CD4-positive, alpha-beta memory T cell (primary cell): ENCODE measurements at places on chromosomes 5 and 9. TPM values are rescaled to one million over a fixed set of nuclear protein-coding genes. Genes with fewer than 3 reads are reported as not detected.

The GABRB2 gene
- total RNA-seq = not detected

The SLC25A2 gene
- total RNA-seq = 0.38 TPM

The MUSK gene
- not detected for total RNA-seq

The SLC34A3 gene
- total RNA-seq = not detected

The C5orf58 gene
- not detected for total RNA-seq

The CDH9 gene
- not detected for total RNA-seq

The WDR55 gene
- total RNA-seq = 49.6 TPM

The GRM6 gene
- not detected for total RNA-seq

The PIP5KL1 gene
- total RNA-seq = 1.8 TPM

The ANKRD31 gene
- 0.73 TPM for total RNA-seq

The WDR38 gene
- not detected for total RNA-seq

The CTSV gene
- not detected for total RNA-seq

The ZNF608 gene
- not detected for total RNA-seq

The DROSHA gene
- 76.1 TPM for total RNA-seq

The TMC1 gene
- not detected for total RNA-seq

The SLC12A7 gene
- 30.6 TPM for total RNA-seq

The WWC1 gene
- total RNA-seq = 2.0 TPM

The PCDHGA3 gene
- total RNA-seq = 0.17 TPM

The PLAC8L1 gene
- total RNA-seq = 0.58 TPM

The SLC24A2 gene
- not detected for total RNA-seq

The ADCY2 gene
- not detected for total RNA-seq

The COL15A1 gene
- not detected for total RNA-seq

The LHX6 gene
- not detected for total RNA-seq

The PLGRKT gene
- total RNA-seq = 21.7 TPM

The CLPTM1L gene
- 87.4 TPM for total RNA-seq

The RFESD gene
- total RNA-seq = 9.1 TPM

The C9orf85 gene
- 8.2 TPM for total RNA-seq

The KIF24 gene
- total RNA-seq = 0.22 TPM

The GRXCR2 gene
- not detected for total RNA-seq

The SAXO1 gene
- total RNA-seq = 1.0 TPM

The IL5 gene
- total RNA-seq = not detected

The SLC45A2 gene
- not detected for total RNA-seq

The MARCHF3 gene
- total RNA-seq = 3.3 TPM

The SPINK4 gene
- total RNA-seq = not detected

The FGF18 gene
- total RNA-seq = 0.32 TPM

The FUT7 gene
- total RNA-seq = 3.4 TPM

The TSSK1B gene
- not detected for total RNA-seq

The HEMGN gene
- 1.6 TPM for total RNA-seq

The LIX1 gene
- total RNA-seq = not detected

The KIF20A gene
- not detected for total RNA-seq

The BTNL3 gene
- total RNA-seq = not detected

The AK8 gene
- 0.28 TPM for total RNA-seq

The NFIB gene
- total RNA-seq = not detected

The HACD4 gene
- total RNA-seq = 18.3 TPM

The LMNB1 gene
- 28.2 TPM for total RNA-seq

The GKAP1 gene
- total RNA-seq = 13.1 TPM

The NTNG2 gene
- total RNA-seq = 8.8 TPM

The CEP78 gene
- 25.3 TPM for total RNA-seq

The SPATA9 gene
- total RNA-seq = not detected

The ANKDD1B gene
- 0.61 TPM for total RNA-seq

The MLANA gene
- total RNA-seq = not detected

The CDX1 gene
- not detected for total RNA-seq

The LEAP2 gene
- total RNA-seq = 8.8 TPM

The CFAP90 gene
- total RNA-seq = not detected

The CSNK1G3 gene
- 93.0 TPM for total RNA-seq
